ENCODE measurements at places on chromosomes 2 and 18.

DNA sequence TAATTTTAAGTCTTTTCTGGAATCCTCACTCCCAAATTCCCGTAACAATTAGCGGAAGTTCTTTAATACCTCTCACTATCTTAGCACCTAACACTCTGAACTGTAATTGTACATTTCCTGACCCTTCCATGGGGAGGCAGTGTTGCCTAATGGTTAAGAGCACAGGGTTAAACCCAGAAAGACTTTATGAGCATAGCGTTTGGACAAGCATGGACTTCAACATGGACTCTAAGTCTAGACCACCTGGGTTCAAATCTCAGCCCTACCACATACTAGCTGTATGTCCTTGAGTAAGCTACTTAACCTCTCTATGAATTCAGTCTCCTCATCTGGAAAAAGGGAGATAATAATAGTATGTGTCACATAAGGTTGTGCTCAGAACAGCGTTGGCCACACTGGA, 13.0 kb downstream of the ANTXR1 start:
- no peak for DNase-seq

DNA sequence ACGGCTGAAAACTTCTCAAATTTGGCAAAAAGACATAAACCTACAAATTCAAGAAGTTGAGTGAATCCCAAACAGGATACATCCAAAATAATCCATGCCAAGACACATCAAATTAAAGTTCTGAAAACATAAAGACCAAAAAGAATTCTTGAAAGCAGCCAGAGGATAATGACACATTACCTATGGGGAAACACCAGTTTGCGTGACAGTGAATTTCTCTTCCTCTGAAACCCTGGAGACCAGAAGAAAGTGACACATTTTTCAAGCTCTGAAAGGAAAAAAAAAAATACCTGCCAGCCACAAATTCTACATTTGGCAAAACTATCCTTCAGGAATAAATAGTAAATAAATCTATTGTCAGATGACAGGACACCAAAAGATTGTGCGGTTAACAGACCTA, 86.0 kb upstream of the AFF3 start:
- DNase-seq, result no peak

DNA sequence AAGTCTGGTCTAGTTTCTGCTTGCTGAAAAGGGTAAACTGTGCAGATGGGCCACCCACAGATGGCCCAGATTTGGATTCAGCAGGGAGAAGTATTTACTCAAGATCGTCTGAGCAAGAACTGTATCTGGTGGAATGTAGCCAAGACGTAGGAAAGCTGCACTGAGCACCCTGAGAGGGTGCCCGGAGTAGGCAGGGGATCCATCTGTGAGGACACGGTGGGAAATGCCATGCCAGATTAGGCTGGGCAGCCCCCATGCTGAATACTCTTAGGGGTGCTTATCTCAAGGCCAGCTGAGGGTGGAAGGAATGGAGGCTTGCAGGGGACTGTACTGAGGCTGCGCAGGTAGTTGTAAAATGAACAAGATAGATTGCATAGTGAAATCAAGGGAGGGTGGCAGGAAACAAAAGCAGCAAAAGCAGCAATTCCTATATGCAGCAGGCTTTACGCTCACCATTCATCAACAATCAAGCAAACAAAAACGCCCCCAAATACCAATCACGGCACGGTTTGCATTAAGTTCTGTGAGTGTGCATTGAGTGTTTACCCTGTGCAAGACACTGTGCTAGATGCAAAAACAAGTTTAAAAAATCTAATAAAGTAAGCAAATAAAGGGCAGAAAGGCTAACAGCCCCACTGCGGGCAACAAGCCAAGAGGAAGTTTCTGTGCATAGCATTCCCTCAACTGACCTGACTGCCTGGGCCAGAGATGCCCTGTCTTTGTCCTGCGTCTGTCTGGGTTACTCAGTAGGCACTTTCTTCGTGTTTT, 32.2 kb upstream of the LPIN2 start:
- no peak for DNase-seq

DNA sequence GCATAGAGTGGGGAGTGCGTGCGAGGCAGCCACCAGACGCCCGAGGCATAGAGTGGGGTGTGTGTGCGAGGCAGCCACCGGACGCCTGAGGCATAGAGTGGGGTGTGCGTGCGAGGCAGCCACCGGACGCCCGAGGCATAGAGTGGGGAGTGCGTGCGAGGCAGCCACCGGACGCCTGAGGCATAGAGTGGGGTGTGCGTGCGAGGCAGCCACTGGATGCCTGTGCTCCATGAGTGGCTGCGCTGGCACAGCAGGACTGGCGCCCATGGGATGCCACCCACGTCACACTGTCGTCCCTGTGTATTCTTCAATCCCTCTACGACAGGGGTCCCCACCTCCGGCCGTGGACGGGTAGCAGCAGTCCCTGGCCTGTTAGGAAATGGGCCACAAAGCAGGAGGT, 221.9 kb downstream of the HDAC4 start:
- no peak for DNase-seq

GRCh38 chr2:18373664-18374063, 186.8 kb downstream of the RDH14 start:
- DNase-seq, result no peak

DNA sequence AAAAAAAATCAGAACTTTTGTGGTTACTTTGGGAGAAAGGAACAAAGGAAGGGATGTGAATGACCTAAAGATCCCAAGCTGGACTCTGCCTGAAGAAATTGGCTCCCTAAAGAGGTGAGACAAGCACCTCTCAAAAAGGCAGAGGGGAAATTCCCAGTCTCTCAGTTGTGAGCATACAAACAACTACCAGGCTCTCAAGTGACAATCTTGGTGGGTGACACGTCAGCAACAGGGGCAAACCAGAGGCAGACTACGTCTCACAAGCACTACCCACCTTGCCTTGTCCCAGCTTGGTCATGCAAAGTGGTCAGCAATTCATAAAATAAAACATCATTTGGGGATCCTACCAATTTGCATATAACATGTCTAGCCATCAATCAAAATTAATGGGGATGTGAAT, 24.3 kb upstream of the LRATD1 start:
- DNase-seq, result no peak

- no peak for DNase-seq
Observed at GRCh38 chr18:59576541-59577385, 120.5 kb downstream of the CCBE1 start.

DNA sequence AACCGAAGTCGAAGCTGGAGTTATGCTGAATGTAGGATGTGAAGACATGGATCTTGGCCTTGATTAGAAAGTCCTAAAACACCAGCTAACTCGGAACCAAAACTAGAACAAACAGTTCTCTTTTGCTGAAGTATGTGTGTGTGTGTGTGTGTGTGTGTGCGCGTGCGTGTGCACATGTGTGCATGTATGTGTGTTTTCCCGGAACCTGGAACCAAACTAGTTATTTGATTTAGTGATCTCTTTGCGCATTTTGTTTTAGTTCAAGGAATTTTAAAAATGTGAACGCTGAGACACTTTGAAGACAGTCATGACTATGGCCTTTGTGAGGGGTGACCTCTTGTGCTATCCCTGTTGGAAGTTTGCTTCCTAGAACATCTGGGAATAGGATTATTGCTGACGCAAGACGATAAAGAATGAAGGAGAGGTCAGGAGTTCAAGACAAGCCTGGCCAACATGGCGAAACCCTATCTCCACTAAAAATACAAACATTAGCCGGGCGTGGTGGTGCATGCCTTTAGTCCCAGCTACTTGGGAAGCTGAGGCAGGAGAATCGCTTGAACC, 23.8 kb downstream of the FHL2 start:
- DNase-seq, result no peak

DNA sequence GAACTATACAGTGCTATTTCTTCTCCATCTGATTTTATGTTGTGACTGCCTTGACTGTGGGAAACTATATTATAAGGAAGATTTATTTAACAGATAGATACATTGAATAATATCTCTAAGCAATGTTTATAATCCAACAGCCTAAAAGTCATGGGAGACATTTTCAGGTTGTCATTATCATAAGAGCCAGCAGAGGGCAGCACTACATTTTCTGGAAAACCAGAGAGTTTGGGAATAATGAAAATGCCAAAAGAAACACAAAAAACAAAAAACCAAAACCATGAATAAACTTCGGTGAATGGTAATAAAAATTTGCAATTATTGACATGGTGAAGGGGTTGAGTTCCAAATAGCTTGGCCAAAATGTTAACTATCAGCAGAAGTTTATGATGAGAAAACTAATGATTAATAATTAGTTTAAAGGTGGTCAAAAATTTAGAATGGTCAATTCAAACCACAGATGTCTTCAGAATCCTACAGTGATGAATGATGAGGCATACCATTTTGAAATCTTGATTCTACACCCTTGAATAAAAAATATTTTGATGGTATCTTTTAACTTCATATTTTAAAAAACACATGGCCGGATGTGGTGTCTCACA, 4.7 kb downstream of the EEF1B2 start:
- DNase-seq, result no peak

DNA sequence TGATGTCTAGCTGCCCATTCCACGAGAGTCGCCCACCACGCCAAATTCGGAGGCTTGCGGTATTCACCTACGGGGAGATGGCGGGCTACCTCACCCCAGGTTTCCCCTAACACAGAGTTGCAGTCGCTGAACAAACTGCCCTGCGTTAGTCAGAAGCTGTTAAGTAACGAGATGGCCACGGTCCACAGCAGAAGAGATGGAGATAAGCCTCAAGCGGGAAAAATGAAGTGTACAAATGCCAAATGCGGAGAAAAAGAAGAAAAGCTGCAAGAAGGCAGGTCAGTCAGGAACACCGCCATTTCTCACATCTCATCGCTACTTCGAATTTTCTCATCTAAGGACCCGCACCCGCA, 425 bp downstream of the ASB3 start:
- no peak for DNase-seq

DNA sequence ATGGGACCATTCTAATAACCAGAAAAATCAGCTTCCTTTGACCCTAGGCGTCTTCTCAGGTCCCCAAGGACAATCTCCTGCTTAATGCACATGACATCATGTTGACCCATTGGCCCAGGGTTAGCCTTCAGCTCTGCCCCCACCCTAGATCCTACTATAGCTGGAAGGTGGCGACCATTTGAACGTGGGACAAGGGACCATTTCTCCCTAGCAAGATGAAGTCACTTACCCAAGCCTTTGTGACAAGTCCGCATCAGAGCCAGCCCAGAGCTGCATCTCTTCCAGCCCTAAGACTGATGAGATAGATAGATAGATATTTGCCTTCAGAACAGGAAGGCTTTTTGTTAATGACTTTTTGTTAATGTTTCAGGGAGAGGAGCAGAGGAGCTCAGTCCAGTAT, 28.2 kb upstream of the TAF1B start:
- DNase-seq, result no peak

- no peak for DNase-seq
Observed at GRCh38 chr18:67047334-67047733, 443.4 kb upstream of the CDH19 start.

GRCh38 chr2:8541223-8541622, 140.6 kb upstream of the ID2 start:
- no peak for DNase-seq

- no peak for DNase-seq
Observed at GRCh38 chr2:10438688-10439087, 9.4 kb downstream of the ODC1 start.

DNA sequence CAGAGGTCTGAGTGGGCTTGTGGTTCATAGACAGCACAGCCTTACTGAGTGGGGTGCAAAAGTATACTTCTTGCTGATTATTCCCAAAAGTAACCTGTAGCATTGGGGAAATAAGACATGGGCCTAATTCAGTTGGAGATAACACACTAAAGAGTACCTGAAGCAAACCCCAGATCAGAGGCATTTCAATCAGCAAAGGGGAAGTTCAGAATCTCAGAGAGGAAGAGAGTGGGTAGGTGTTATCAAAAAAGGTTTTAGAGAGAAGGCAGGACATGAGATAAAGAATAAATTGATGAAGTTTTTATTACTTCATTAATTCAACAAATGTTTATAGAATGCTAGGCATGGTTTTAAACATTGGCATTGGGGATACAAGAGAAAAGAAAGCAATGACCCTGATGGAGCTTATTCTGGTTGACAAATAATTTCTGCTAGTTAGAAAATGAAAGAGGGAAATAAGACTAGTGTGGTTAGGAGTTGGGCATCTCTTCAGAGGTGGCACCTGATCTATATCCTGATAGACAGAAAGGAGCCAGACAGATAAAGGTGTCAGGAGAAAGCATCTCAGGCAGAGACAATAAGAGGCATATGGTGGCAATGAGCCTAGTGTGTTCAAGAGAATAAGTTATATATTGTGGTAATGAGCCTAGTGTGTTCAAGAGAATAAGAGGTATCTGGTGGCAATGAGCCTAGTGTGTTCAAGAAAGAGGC, 153.8 kb upstream of the SETBP1 start:
- DNase-seq, result no peak

- DNase-seq, result no peak
Observed at GRCh38 chr2:167729911-167730310, 517.5 kb downstream of the STK39 start.

GRCh38 chr2:85281553-85281952, 46.2 kb downstream of the TGOLN2 start:
- DNase-seq, result no peak

DNA sequence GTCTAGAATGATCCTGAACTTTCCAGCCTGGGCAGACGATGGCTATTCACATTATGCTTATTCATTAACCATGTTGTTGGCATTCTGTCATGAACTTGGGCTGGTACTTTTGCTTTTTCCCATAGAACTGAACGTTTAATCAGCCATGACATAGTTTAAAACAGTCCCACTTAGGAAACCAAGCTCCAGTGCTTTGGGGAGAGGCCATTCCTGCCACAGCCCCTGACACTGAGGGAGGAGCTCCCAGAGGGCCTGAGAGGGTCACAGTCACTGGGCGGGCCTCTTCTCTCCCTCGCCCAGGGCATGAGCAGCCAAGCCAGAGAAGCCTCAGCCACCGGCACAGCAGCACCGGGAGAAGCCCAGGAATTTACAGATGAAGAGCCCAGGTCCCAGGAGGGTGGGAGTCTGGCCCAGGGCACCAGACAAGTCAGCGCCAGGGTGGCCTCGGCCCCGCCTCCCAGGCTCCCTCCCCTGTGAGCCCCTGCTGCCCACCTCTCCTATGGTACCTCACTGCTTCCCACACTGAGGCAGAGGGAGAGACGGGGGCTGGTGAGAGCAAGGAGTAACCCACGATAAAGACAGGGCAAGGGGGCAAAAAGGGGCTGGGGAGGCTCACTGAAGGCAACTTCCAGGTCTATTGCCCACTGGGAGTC, 33.6 kb downstream of the MAL start:
- DNase-seq, result no peak

GRCh38 chr2:32506446-32506845, 121.4 kb upstream of the TTC27 start:
- DNase-seq, result no peak

- no peak for DNase-seq
Observed at GRCh38 chr2:145759228-145759915, 1239.5 kb upstream of the ZEB2 start.

GRCh38 chr2:55118643-55119083, 68.4 kb upstream of the RTN4 start:
- no peak for DNase-seq

DNA sequence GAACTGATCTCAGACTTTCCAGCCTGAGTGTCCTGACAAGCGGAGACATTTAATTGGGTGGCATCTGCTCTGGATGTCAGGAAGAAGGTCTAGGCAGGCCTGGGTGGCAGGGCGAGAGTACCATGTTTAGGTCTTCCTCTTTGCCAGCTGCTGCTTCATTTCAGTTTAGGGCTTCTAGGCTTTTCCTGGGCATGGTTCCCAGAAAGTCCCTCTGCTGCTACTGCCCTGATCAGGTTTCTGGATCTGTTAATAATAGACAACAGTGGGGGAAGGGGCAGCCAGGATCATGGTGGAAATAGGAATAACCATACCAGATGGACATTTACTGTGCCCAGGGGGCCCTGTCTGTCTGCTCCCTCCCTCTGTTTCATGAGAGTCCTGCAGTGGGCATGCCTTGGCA, 2.3 kb upstream of the PLCD4 start:
- DNase-seq, result no peak

GRCh38 chr2:172234716-172235691, 132.3 kb upstream of the DLX2 start:
- no peak for DNase-seq
